ENCODE measurements at places on chromosomes 1 and 21.

DNA sequence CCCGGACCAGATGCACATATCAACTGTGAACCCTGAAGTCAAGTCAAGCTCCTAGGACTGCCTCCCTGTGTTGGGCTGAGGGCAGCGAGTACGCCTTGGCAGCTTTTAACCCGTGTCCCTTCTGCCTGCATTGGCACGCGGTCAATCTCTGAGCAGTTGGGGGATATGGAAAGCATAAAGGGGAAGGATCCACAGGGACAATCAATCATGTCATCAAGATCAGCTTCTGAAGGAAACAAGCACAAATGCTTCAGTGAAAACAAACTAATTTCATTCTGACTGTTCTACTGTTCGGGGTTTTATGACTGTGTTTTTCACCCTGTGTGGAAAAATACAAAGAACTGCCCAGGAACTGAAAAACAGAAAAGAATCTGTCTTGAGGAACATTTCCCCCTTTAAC lies 106.2 kb downstream of the RUNX1 start:
- DNase-seq = no peak

DNA sequence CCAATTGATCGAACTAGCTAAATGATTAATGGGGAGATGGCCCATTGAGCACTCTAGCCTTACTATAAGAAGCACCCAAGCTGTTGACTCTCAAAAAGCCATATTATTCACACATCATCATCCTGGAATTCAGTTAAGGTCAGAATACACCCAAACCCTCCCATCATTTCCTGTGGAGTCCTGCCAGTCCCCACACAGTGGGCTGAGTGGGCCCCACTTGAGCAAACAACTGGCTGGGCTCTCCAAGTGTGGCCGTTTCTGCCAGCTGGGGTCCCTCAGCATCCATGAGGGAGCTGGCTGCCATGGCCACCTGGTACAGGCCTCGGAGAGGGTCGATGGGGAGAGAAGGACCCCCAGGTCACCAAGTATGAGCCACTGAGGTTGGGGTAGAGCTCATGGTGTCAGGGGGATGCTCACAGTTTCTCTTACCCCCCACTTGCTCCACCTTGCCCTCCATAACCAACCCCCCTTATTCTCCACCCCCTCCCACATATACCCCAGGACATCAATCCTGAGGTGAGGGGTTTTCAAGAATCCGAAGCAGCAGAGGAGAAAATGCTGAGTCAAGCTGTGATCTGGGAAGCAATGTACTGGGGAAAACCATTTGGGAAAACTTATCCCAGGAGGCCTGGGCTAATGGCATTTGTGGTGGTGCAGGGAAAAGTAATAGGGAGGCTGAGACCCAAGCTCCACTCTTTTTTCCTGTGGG lies 60.3 kb downstream of the UBE2T start:
- no peak for DNase-seq

DNA sequence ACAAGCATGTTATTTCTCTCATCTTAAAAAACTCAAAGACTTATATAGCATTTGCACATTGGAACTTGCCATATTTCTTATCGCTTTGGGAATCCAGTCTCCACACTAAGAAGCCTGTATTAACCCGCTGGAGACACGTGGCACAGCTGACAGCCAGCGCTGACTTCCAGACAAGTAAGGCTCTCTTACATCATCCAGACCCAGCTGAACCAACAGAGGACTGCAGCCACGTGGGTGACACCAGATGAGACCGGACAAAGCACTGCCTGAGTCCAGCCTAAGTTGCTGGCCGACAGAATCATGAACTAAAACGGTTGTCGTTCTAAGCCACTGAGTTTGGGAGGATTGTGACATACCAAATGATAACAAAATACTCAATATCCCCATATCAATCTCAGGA lies 6.3 kb upstream of the CD247 start:
- DNase-seq = no peak

DNA sequence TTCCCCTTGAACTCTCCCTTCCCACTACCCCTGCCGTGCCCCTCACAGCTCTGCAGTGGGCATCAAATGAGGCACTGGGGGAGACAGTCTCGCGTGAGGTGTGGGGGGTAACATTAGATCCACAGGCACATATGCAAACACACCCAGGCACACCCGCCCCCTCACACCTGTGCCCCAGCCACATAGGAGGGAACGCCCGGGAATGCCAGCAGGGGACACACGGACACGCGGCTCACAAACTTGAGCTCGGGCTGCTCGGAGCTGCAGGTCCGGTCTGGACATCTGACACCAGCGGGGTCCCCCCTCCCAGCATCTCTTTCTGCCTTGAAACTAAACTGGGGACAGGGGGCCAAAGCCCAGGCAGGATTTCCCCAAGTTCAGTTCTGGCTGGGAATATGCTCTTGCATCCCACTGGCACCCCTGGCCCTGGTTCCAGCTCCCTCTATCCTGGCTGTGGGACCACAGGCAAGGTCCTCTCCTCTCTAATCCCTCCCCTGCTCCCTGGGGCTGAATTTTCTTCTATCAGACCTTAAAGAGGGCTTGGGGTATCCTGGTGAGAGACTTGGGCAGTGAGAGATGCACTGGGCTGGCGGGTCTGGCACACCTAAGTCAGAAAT lies 30.6 kb downstream of the CDCP2 start:
- DNase-seq = no peak

- peak; percentile 5 for DNase-seq
These were observed 135.4 kb downstream of the PROX1 start for GRCh38 chr1:214123061-214123784.

DNA sequence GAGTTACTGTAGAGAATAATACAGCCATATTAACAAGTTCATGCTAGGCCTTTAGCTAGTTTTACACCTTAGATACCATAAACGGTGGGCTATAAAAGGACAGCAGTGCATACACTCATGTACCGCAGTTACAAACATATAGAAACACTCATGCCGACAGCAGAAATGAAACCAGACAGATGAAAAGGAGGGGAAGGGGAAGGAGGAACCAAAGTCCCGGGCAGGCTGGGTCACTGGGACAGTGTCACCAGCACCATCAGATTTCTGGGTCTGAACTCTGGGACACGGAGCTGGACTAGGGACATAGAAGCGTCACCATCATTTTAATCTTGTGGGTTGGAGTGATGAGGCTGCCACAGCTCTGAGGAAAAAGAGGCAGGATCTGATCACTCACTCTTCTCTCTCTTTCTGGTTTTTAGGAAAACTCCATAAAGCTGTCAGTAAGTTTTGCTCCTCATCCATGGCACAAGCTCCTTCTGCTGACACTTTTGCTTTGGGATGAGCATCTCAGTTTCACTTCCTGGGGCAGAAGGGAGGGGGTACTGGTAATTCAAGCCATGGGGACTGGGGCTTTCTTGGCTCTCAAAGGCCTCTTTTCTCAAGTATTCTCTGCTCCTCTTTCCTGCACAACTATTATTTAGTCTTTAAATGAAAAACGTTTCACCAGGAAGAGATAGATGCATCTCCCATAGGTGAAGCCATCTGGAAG lies 7.8 kb upstream of the ZNF691 start:
- no peak for DNase-seq

DNA sequence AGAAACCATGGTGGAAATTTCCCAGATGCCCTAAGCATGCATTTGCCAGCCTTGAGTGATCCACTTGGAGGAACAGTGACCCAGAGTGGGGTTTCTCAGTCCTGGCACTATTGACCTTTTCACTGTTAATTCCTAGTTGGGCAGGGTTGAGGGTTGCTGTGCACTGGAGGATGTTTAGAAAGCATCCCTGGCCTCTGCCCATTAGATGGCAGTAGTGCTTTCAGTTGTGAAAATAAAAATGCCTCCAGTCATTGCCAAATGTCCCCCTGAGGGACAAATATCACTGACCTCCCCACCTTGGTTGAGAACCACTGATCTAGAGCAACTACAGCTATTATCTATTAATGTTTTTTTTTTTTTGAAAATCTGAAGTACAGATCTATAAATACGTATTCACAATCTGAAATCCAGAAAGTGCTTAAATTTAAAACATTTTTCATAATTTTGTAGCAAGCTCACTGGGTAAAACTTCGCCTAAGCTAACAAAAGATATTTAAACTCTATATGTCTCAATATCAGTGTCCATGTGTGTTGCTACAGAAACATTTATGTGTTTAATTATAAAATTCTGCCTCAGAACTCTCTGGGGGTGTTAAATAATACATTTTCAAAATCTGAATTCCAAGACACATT lies 27.3 kb downstream of the F3 start:
- no peak for DNase-seq
